ENCODE measurements at places on chromosomes 3 and 15.

DNA sequence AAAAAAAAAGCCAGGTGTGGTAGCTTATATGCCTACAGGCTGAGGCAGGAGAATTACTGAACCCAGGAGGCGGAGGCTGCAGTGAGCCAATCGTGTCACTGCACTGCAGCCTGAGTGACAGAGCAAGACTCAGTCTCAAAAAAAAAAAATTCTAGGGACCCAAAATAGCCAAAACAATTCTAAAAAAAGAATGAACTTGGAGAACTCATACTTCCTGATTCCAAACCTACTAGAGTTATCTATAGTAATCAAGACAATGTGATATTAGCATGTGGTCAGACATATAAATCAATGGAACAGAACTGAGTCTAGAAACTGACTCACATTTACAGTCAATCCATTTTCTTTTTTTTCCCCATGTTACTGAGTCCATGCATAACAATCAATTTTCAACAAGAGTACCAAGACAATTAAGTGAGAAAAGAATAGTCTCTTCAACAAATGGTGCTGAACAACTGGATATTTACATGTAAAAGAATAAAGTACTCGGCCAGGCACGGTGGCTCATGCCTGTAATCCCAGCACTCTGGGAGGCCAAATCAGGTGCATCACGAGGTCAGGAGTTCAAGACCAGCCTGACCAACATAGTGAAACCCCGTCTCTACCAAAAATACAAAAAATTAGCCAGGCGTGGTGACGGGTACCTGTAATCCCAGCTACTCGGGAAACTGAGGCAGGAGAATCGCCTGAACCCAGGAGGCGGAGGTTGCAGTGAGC, 11.9 kb downstream of the PRKAR2A start:
- DNase-seq, result no peak

- DNase-seq, result no peak
Measured at GRCh38 chr3:158732856-158733200, 571 bp upstream of the RARRES1 start.

DNA sequence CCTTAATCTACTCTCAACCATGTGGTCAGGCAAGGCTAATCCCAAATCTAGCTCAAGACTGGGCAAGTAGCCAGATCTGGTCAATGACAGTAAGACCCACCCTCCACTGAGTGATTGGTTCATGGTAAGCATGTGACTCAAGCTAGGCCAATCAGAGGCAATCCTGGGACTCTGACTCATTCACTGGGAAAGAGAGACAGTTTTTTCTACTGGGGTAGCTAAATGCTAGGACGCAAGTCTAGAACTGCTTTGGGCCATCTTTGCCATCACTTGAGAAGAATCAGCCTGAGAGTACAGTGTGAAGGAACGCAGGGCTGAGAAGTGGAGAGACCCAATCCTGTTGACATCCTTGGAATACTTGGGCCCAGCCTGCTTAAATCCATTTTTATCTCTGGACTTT, 9.4 kb upstream of the RAD18 start:
- no peak for DNase-seq

DNA sequence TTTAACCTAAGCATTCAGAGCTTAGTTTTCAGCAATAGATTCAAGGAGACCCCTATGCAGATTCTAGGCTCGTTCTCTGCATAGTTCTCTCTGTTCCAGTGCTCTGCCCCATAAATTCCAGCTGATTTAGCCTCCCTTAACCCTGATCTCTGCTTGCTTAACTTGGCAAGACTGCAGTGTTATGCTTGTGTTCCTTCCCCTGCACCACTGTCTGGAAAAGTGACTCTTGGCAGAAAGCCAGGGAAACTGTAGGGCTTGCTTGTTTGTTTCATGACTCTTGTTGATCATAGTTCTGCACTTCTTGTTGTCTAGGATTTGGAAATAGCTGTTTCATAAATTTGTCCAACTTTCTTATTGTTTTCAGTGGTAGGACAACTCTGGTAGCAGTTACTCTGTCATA, 40.1 kb downstream of the ANAPC13 start:
- DNase-seq, result no peak

GRCh38 chr3:43503067-43503728, 118.6 kb downstream of the ANO10 start:
- no peak for DNase-seq

DNA sequence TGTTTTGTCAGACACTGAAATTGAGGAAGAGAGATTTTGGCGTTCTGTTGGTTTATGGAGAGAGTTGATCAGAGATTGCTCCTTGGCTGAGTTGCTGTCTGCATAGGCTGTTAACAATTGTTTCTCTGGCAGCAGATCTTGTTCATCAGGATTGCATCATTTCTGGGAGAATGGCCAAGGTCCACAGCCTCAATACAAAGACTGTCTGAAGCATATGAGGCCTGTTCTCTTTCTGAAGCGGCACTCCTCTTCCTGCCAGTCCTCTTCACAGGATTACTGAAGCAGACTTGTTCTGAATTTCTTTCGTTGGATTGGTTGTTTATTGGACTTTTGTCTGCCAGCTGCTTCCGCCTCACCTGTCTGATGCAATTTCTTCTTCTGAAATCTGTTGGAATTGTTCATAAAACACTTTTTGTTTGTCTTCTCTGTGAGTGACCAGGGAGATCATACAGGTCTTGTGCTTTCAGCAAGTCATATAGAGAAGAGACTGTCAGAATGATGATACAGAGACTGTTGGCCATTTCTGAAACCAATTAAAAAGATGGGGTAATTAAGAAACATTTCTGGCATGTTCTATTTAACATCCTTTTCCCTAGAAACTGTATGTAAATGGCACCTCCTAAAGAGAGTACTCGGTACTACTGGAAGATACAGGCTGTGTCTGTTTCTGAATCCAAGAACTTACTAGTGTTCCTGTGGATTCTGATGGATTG, 25.5 kb downstream of the SETD5 start:
- peak; percentile 90 for DNase-seq

- DNase-seq, result no peak
Measured at GRCh38 chr3:61617041-61617440, 55.7 kb downstream of the PTPRG start.

DNA sequence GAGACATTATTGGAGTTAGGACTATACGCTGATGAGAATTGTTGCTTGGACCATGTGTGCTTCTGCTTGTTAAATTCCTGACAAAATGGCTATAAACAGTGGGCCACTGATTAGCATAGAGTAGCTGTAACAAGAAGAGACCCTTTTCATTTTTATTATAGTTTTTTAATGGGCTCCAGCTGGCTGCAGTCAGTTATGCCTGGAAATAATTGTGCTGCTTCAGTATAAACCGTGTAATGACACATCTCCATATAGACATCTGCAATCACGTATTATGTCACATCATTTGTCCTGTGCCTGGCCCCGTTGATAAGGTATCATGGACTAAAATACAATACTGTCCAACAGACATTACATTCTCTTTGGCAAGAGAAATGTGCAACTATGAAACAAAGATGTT, 50.9 kb downstream of the ARPP21 start:
- DNase-seq, result no peak

GRCh38 chr3:19346759-19347158, 198.4 kb downstream of the KCNH8 start:
- no peak for DNase-seq

DNA sequence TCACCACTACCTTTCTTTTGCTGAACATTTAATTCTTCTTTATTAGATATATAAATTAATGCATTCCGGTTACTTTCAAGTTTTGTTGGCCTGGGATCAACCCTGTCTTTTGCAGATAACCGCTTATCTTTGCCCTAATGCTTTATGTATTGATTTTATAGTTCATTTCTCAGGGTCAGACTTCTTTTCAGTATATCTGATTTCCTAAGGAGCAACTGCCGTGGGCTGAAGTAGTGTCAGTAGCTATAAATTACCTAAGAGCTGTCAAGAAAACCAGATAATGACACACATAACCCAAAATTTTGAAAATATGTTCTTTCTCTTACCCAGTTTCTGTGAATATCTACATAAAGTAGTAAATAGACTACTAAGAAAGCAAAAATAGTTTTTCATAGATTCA, 38.0 kb downstream of the COL6A5 start:
- DNase-seq, result no peak

GRCh38 chr15:100771746-100772145, 107.9 kb upstream of the ALDH1A3 start:
- DNase-seq, result no peak

DNA sequence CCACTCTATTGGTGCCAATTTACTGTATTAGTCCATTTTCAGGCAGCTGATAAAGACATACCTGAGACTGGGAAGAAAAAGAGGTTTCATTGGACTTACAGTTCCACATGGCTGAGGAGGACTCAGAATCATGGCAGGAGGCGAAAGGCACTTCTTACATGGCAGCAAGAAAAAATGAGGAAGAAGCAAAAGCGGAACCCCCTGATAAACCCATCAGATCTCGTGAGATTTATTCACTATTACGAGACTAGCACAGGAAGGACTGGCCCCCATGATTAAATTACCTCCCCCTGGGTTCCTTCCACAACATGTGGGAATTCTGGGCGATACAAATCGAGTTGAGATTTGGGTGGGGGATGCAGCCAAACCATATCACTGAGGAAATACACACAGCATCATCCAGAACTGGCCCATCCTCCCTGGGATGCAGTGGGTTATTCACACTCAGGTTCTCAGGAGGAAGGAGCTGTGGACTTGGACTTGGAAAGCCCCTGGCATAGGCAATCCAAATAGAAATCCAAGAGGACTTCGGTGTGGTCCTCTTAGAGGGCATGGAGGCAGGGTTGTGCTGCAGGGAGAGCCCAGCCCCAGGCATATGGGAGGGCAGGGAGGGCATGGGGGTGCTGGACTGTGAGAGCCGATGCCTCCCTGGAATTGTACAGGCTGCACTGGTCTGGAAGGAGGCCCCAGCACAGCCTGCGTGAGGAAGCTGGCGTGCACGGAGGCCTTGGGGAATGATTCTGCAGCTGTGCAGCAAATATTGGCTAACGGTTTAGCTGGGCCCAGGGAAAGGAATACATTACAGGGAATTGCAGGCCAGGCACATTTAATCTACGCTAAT, 62.9 kb downstream of the EFCAB12 start:
- no peak for DNase-seq

- no peak for DNase-seq
Measured at GRCh38 chr15:70113304-70113700, 15.6 kb upstream of the TLE3 start.

- no peak for DNase-seq
Measured at GRCh38 chr3:193372783-193373182, 5.8 kb downstream of the ATP13A5 start.

GRCh38 chr15:60392601-60392985, 5.2 kb downstream of the ANXA2 start:
- DNase-seq, result no peak
